Activated CD4-positive, alpha-beta T cell treated with anti-CD3 and anti-CD28 coated beads, Interleukin-2, amount 50 U/mL, for 16 hours (primary cell): ENCODE measurements at places on chromosomes 4 and X.

DNA sequence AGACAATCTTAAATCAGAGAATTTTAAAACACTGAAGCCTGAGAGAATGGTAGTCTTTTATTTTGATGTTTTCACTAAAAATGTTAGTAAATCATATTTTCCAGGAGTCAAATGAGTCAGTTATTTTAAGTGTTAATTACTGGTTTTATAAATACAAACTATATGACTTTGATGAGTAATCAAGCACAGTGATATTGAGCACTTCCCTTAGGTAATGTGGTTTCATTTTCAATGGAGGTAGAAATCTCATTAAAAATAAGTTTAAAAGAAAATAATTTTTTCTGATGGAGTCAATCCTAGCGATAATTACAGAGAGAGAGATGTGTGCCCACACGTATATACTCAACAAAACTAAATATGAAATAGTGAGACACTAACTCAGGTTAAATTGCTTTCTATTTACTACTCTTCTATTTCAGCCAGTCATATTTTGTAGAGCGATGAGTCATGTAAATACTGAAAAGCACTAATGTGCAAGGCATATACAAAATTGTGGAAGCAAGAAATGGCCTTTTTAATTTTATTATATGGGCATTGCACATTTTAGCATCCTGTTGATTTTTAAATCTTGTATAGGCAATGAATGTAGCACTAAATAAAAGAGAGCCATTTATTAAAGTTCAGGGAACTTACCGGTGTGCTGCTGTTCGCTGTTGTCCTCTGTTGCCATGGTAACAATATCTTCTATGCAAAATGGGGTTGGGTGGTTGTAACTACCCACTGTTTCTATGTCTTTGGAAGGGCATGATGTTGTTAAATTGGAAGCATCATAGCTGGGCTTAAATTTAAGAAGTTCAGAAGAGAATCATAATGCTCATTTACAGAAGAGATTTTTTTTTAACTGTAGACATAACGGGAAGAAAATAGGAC is 513.7 kb downstream of the TLL1 start:
- DNase-seq = no peak

DNA sequence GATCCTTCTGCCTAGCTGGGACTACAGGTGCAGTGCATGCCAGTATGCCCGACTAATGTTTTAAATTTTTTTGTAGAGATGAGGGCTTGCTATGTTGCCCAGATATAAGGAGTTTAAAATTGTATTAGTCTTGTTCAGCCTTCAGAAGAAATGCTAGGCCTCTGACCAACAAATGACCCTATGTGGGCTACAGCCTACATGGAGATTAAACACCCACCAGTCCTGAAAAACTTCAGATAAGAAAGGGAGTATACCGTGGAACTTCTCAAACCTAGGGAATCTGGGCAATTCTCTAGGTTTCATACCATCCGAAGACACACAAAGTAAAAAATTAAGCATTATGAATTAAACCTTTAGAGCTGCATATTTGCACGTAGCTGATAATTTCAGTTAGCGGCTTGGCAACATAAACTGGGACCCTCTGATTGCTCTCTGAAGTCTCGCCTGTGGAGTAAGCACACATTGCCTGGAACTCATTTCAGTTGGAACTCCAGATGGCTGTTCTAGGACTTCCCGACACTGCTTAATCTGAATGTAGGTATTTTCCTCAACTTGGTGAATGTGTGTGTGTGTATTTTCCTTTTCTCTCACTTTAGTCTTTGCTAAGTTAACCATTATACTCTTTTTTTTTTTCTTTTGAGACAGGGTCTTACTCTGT is 33.0 kb downstream of the MOB1B start:
- DNase-seq = no peak

- DNase-seq = no peak
Measured at GRCh38 chr4:89496851-89497250, 189.3 kb upstream of the GPRIN3 start.

DNA sequence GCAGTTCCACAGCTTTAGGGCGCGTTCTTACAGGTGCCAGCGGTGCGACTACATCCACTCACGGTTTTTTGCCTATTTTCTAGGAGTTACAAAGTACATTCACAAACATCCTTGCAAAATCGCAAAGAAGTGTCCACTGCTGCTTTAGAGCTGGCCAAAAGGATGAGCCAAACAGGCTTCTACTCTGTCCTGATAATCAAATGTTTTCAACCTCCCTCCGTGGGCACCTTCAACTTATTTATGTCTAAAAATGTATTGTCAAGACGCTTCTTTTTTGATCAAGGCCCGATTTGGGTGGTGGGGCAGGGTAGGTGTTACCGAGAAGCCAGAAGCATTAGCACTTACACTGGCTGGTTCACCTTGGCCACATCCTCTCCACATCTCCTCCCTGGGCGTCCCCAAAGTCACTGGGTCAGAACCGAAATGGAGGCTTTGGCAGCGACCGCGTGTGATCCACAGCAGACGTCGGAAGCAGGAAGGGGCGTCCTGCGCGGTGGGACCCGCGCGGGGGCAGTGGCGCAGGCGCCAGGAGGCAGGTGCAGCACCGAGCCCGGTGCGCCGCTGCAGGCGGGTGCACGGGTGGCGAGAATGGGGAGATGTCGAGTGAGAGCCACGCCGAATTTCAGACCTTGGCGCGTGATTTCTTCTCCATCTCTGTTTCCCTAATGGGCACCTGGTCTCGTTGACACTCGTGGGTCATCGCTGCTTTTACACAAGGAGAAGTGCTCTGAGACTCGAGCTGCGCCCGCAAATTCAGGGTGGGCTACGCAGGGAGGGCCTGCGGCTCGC is 16.9 kb downstream of the NKX3-2 start:
- DNase-seq = no peak

DNA sequence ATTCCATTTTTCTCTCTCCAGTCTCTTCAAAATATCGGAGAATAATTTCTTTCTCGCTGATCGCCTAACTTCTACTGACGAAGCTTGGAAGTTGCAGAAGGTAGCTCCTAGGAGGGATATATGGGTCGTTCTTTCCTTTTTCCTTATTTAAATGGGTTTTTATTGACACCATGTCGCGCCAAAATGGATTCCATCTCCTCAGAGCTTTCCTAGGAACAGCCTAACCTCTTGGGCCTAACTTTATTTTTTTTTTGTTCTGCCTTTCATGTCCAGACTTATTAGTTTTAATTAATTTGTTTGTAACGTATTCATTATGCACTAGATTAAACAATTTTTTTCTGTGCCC is 359.4 kb upstream of the ZCCHC13 start:
- no peak for DNase-seq

- DNase-seq = peak; percentile 54
Measured at GRCh38 chr4:168076989-168077725, 15.2 kb upstream of the ANXA10 start.

DNA sequence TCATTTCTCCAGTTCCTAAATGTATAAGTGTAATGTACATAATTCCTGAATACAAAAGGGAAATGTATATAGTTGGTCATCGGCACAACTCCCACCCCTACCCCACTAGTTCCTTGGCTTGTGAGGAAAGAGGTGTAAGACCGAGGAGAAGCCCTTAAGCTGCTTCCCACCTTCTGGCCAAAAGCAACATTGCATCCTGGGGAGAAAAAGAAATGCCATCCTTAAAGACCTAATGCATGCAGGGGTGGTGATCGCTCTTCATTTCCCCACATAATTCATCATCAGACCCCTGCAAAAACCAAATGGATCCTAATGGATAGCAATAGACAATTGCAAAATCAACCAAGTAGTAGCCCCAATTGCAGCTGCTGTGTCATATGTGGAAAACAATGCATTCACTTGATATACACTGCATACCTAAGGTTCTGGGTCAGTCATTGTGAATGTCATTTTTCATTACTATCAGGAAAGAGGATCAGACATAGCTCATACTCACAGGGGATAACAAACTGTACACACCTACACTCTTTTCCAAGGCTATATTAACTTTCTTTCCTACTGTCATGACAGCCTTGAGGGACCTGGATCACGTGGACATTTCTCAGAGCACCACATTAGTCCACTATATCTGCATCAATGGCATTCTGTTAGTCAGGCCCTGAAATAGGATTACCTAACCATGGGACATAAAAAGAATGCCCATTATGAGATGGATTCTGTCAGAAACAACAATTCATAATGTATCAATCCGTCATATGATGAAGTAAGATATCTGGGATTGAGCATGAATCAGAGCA is 31.7 kb upstream of the NFXL1 start:
- DNase-seq = no peak

- DNase-seq = no peak
Measured at GRCh38 chrX:18194688-18195087, 26.0 kb downstream of the BEND2 start.

DNA sequence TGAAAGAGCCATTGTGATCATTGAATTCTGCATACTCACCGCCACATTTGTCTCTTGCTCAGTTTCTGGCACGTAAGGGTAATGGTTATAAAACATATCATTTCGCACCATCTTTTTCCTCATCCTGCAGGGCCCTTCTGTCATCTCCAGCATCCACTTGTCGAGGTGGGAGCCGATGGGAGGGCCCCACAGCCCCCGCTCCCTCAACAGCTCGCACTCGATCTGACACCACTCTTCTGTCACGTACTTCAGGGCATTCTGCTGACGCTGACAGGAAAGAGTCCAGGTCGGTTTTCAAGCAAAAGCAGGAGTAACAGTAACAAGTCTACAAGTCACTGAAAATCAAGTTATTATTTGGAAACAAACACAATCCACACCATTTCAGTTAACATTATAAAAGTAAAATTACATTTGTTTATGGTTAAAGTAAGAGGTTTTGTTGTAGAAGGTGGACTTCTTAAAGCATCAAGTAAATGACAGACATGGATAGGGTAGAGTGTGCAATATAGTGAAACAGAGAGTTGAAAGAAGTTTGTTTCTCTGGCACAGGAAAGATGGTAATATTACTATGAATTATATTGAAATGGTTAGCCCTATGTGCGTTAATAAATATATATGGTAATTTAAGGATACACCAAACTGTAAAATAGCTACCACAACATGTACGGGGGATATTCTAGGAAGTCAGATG is 150.6 kb downstream of the CDS1 start:
- no peak for DNase-seq

- peak; percentile 55 for DNase-seq
Measured at GRCh38 chr4:67522851-67523671, 22.2 kb downstream of the CENPC start.

- no peak for DNase-seq
Measured at GRCh38 chrX:117010243-117010642, 547.5 kb upstream of the CT83 start.

GRCh38 chr4:14180166-14180565 is 552.6 kb upstream of the BOD1L1 start:
- DNase-seq = no peak

DNA sequence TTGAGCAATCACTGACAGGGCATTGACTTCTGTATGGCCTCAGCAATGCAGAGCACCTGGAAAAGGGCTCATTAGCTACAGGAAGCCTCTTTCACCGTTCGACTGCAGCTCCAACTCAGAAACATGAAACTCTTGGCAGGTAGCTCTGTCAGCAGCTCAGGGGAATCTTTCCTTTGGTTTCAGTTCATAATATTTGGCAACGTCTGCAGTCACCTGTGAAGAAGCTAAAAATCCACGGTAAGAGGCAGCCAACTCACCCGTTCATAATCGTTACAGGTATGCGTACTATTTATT is 354.9 kb downstream of the CAMK2D start:
- no peak for DNase-seq

DNA sequence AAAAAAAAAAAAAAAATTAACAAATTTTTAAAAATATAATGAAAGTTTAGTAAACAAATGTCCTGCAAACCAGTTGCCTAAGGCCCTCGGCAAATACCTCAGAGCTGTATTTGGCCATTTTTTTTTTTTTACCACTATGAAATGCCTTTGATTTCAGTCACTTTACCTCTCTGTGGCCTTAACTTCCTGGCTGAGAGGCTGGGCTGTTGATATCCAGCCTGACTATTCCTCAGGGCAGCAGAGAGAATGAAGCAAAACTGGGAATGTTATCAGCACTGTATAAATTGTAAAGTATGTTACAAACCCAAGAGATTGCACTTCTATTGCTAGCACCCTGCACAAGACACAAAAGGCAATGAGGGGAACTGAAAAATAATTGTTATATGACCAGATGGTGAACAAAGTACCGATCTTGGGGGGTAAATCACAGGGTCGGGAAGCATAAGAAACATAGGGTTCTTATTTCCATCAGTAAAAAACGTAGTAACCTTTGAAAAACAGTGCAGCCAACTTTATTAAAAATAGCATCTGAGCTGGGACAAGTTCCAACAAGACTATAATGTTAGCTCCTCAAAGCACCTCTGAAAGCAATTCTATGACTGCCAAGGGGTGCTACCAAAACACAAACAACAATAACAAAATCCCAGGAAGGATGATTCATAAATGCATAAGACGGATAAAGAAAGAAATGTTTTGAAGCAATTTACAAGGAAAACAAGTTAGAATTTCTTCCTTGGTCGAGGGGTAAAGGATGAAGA is 18.1 kb downstream of the USP46 start:
- DNase-seq = no peak

GRCh38 chr4:42655921-42656678 is 805 bp downstream of the ATP8A1 start:
- DNase-seq = peak; percentile 32

DNA sequence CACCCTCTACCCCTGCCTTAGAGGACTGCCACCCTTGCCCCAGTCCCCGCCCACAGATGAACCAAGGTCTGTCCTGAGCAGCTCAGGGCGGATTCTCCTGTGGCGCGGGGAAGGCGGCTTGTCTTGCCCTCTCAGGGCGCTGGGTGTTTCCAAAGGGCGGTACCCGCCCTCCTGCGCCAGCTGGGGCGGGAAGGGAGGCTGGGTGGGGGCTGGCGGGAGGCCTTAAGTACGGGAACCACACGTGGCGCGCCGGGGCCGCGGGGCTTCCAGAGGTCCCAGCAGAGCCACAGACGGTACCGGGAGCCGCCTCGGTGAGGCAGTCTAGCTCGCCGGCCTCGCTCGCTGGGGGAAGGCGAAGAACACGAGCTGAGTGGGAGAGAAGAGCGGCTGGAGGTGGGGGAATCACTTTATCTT is 361.1 kb downstream of the MID1IP1 start:
- peak; percentile 46 for DNase-seq

DNA sequence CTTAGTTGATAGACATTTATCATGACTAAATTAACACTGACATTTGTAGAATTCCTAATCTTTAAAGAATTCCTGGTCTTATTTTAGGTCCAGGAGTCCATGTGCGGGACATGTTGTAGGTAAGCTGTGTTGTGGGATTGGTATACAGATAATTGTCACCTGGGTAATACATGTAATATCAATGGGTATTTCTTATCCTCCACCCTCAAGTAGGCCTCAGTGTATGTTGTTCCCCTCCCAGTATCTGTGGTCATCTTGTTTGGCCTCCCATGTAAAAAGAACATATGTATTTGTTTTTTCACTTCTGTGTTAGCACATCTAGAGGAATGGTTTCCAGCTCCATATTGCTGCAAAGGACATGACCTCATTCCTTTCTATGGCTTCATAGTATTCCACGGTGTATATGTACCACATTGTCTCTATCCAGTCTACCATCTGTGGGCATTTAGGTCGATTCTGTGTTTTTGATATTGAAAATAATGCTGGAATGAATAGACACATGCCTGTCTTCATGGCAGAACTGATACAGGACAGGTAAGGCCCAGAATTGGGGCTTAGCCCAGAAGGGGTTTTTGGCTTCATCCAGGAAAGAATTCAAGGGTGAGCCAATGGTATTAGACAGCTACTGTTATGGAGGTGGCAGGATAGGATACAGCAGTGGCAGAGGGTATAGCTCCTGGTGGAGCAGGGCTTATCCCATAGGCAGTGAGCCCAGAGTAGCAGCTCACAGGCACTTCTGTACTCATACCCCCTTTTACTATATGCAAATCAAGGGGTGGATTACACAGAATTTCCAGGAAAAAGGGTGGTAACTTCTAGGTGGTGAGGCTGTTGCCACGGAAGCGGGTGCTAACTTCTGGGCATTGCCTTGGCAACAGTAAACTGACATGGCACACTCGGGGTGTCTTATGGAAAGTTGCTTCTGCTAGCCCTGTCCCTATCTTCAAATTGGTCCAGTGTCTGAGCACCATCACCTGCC is 66.1 kb upstream of the WDR1 start:
- DNase-seq = peak; percentile 59
